ENCODE measurements at places on chromosomes 2 and 18.

GRCh38 chr18:12599966-12600365 lies 57.9 kb downstream of the SPIRE1 start:
- DNase-seq: no peak

DNA sequence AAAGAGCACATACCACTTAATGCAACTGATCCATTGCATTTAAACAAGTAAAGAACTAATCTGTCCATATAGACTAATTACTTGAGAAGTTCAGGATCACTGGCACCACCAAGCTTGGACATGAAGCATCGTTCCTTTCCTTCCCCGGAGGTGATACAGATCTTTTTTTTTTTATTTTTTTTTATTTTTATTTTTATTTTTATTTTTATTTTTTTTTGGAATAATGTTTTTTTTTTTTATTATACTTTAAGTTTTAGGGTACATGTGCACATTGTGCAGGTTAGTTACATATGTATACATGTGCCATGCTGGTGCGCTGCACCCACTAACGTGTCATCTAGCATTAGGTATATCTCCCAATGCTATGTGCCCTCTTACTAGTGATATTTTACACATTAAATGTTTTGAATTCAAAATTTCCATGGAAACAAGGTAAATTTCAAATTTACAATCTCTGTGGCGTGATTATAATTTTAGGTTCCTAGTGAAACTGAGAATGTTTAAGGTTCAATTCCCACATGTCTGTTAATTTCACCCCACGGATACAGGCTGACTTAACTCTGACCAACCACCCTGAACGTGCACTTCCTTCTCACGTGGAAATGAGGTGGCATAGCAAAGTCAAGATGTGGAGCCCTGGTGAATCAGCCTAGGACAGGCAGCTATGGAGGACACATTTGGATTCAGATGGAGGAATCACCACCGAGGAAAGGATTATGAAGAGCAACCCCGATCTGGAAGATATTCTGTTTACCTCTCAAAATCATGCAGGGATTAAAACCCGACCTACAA lies 101.6 kb upstream of the THOC1 start:
- no peak for DNase-seq

DNA sequence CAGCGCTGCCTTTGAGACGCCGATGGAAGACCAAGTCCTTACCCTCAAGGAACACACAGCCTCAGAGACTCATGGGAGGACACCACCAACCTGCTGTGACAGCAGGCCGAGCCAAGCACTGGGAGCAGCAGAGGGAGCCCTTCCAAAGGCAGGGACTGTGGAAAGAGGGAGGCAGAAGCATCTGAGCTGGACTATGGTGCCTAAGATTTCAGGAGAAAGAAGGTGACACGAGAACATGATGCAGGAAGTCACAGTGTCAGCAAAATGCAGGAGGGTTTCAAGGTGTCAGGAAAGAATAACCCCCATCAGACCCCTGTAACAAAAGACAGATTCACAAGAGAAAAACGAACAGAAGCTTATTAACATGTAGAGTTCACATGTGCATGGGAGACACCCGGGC lies 24.2 kb upstream of the COX7A2L start:
- no peak for DNase-seq

DNA sequence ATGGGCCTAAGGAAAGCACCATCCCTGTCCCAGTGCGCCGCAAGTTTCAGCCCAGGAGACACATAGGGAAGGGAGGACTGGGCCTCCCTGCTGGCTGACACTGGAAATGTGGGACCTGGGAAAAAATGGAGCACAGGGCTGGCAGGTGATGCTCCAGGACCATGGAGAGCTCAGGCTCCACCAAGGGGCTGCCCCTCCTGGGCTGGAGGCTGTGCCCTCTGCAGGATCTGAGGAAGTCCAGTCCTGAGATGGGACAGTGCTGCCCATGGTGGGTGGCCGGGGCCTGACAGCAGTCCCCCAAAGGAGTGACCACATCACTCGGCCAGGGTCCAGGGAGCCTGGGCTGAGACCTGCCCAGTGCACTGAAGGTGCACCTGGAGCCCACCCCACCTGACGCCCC lies 108.6 kb upstream of the TEKT4 start:
- DNase-seq: no peak

- DNase-seq: no peak
Measured at GRCh38 chr18:46329736-46330246, 225.6 kb downstream of the HAUS1 start.

DNA sequence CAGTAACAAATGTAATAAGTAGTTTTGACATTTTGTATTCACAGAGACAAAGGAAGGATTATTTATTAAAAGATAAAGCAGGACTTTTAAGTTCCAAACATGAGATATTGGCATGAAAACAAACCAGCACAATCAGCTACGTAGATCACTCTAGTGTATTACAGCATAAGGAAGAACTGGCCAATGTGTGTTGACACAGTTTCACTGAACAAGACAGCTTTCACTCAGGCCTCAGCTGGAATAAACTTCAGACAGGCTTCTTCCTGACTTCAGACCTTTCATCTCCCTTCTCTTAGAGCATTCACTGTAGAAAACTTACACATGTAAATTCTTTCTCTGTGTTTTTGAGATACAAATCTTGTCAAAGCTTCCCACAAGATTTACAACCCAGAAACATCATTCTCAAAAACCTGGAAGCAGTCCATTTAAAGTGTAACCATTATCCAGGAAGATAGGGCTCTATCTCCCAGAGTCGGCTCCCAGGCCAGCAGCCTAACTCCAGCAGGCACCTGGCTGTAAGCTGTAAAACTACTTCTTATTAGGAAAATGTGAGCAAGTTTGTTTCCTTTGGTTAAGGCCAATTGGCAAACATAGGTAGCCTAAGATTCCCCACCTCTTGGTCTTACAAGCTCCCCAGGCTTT lies 768.3 kb upstream of the CDH7 start:
- no peak for DNase-seq

- no peak for DNase-seq
Measured at GRCh38 chr18:73009691-73010090, 141.9 kb upstream of the NETO1 start.

DNA sequence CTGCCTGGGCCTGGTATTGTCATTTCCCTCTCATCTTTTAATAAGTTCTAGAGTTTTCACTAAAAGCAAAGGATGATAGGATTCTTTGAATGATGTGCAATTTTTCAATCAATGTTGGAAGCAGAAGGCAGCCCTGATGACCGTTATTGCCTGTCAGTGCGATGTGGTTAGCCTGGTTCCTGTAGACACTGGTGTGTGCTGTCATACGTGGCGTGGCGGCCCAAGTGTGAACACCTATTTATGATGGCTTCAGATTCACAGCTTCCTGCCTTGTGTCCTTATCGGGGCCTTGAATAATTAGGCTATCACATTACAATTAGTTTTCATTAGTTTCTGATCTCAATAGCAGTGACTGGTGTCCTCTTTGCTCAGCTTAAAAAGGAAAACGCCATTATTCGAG lies 218.5 kb downstream of the TPGS2 start:
- no peak for DNase-seq

GRCh38 chr2:24973812-24974211 lies 2.1 kb upstream of the DNAJC27 start:
- DNase-seq: no peak

GRCh38 chr18:45156946-45157345 lies 458.3 kb upstream of the SLC14A2 start:
- no peak for DNase-seq

DNA sequence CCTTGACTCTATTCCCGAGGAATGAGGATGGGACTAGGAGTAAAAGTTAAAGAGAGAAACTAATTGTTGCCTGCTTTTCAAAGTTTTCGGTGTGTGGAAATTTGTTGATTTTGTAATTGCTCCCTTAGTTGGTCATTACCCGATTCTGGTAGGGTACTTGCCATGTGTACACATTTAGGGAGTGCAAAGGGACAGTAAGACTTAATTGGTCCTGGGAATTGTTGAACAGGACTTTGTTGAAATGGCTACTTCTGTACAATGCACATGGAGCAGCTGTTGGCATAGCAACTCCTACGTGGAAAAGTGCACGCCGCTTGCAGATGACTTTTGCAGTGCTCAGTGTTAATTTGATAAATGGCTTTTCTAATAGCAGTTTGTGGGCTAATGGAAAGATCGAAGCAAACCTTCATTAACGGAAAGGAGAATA lies 22.9 kb downstream of the EPAS1 start:
- DNase-seq: no peak

GRCh38 chr18:7158216-7158615 lies 40.6 kb upstream of the LAMA1 start:
- DNase-seq: no peak

DNA sequence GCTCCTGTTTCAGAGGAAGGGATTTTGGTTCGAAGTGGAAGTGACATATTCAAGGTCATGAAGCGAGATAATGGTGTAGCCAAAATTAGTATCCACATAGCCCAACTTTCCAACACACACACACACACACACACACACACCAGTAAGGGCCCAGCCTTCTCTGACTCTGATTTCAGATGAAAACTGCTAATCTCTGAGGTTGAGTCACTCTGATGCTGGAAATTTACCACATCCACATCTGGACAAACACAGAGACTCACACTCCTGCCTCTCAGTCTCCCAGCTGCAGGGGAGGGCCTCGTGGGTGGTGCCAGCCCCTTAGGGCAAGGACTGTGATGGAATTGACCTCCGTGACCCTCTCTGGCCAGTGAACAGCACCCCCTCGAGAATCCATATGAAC lies 29.0 kb upstream of the SLC35F6 start:
- DNase-seq: no peak

DNA sequence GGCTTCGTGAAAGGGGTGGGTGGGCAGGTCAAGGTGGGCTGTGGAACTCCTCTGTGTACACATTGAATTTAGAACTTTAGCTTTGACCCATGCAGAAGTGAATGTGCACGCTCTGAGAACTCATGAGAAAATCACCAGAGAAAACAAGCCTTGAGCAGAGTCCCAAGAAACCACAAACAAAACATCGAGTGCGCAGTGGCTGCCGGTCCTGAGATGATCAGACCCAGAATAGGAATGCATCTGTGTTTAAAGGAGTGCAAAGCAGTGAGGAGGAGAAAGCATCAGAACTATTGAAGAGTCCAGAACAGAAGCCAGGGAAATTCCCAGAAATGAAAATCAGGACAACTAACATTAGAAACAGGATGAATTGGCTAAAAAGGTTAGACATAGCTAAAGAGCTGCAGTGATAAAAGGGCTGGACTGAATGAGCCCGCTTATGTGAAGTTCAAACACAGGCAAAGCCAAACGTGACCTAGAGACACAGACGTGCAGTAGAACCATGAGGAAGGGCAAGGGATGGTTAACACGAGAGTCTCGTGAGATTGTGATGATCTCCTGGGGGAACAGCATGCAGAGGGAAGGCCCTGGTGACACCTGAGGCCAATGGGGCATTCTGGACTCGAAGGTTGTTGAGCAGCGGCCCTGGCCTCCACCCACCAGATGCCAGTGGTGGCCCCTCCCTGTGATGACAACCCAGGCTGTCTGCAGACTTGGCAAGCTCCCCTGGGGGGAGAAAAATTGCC lies 16.4 kb upstream of the TXNL4A start:
- no peak for DNase-seq
